CD4-positive, alpha-beta T cell treated with Interleukin-21 for 1 hour (primary cell): ENCODE measurements at places on chromosomes 16 and 17.
A peak's percentile ranks its signal among the peaks of the same experiment; 100 is the strongest.

- peak; percentile 75 for DNase-seq
Observed at GRCh38 chr17:75877752-75878173, 618 bp downstream of the TRIM47 start.

DNA sequence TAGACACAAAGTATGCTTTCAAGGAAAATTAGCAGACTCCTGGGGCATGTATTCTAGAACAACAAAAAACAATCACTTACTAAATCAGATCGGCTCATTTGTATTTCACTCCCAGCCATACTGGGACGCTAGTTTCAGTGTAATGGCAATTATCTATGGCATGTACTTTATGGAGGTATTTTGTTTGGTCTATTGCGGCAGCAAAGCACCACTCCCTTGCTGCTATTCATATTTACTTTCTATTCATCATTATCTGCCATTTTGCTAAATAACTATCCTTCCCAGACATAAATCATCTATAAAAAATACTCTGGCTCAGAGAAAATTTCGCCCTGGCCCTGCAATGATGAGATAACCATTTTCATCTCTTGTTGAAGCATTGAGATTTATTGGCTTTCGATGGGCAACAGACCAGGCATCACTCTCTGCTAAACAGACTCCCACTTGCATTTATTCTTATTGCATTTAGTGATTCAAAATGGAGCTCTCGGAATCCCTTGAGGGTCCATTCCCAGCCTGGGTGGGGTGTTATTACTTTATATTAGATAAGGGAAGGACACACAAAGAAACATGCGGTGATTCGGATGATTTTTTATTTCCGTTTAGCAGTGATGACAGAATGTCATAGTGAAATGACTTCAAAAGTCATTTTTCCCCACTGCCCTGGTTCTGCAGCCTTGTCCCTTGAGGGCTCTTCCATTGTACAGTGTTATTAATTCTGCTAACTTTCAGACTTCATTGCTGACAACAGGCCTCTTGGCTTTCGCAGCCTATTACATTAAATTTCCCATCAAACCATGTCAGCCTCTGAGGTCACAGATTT, 225.8 kb downstream of the IRX3 start:
- no peak for DNase-seq

- no peak for DNase-seq
Observed at GRCh38 chr16:2530629-2531318, 434 bp downstream of the CEMP1 start.

DNA sequence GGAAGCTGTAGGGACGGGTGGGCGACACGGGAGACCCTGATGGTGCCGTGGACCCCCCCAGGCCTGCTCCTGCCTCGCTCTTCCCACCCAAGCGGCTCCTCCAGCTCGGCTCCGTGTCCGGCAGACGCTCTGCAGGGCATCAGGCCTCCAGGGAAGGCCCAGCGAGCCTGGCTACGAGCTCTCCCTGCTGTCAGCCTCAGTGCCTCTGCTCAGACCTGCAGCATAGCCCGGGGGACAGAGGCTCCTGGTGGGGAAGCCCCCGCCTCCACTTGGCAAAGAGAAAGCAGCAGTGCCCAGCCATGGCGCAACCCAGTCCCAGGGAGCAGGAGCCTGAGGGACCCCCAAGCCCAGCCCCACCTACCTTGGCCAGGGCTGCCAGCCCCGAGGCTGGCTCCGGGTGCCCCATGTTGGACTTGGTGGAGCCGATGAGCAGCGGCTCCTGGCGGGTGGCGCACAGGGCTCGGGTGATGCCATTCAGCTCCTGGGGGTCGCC, 5.9 kb downstream of the FASN start:
- no peak for DNase-seq

DNA sequence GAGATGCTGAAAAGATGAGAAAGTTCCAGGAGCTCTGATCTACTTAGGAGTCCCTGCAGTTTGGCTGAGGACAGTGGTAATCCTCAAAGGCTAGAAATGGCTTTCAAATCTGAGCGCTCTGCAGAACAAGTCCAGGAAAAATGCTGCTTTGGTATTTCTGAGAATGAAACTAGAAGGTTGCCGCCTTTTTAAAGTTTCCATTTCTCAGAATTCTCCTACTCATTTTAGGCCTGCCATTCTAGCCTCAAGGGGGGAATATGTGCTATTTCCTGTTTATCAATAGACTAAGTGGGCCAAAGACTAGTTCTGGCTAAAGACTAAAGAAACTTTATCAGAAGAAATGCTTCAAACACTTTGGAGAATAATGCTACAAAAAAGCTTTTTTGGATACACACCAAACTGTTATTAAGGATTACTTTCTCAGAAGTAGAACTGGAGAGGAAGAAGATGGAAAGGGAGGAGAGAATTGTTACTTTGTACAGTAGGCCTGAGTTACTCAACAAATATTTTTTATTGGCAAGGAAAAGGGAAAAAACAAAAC, at the start of gene SLFN12L:
SLFN12L (minus strand) TSS at position 78 of the 541 bp plus-strand sequence. CDS start 15,314 bp downstream, outside the sequence.
- peak; percentile 78 for DNase-seq

DNA sequence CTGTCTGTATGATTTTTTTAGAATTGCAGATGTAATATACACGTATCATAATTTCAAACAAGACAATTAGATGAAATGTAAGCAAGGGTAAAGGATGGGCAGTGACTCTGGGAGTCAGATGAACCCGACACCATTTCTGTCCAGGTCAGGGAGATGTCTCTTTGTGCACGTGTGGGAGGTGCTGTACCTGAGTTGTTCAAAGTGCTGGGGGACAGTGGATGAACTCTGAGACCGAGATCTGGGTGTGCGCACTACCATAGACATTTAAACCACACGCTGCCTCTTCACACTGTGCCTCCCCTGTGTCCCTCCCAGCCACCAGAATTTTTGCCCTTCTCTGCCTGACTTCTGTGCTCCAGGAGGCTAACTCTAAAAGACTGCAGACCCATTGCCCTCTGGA, 5.9 kb upstream of the RGS9 start:
- no peak for DNase-seq

DNA sequence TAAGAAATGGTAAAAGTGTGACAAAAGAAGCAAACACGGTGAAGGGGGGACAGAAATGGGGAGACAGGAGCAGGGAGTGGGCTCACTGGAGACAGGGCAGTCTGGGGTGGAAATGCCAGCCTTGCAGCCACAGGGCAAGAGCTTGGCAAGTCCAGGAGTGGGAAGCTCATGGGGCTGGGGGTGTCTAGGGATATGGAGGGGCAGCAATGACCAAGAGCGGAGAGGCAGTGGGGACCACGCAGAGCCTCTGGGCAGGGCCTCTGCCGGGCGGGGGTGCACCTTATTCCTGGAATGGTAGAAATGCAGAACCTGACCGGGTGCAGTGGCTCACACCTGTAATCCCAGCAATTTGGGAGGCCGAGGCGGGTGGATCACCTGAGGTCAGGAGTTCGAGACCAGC, 12.6 kb downstream of the SLC5A10 start:
- DNase-seq = no peak

GRCh38 chr17:76208120-76208519, 32.2 kb downstream of the RNF157 start:
- peak; percentile 41 for DNase-seq

DNA sequence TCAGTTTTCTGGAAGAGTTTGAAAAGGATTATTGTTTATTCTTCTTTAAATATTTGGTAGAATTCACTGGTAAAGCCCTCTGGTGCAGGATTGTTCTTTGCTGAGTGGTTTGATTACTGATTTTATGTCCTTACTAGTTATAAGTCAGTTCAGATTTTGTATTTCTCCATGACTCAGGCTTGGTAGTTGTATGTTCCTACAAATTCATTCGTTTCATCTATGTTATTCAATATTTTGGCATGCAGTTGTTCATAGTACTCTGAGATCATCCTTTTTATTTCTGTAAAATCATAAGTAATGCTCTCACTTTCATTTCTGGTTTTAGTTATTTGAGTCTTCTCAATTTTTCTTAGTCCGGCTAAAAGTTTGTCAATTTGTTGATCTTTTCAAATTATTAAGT, 58.1 kb upstream of the CRYM start:
- DNase-seq = no peak

DNA sequence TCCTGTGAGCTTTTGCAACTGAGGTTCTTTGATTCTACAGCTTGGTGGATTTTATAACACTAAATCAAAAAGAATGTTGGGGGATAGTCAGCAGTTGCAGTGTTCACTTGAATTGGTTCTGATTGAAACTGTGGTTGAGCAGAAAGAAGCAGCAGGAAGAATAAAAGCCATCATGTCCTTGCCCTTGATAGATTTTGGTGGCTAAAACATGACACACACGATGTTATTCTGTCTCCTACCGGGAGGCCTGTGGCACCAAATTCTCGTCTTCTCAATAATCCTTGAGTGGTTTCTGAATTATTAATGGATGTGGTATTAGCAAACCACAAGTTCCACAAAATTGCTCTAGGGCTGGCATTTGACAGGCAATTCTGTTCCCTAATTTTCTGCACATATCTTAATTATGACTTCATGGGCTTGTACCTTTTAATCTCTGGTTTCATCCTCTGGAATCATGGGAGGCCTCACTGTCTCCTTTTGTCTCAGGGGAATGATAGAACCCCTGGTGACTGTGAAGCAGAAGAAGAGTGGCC, 338.2 kb downstream of the SNX29 start:
- no peak for DNase-seq

DNA sequence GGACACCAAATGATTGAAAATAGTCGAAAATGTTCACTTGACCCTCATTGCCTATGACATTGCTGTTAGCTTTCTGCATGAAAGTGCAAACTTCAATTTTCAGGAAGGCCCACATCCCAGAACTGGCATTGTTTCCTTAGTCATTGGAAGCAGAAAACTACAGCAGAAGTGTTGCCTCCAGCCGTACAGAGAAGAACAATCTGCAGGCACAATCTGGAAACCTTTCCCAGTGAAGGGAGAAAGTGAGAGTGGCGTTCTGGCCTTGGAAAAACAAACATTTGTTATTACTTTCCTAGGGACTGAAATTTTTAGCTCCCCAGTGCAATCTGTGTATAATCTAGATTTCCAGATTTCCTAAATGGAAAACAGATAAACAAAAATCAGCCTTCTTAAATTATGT, 529.5 kb upstream of the RBFOX1 start:
- DNase-seq = no peak

- no peak for DNase-seq
Observed at GRCh38 chr17:8794636-8795035, 4.5 kb downstream of the MFSD6L start.

DNA sequence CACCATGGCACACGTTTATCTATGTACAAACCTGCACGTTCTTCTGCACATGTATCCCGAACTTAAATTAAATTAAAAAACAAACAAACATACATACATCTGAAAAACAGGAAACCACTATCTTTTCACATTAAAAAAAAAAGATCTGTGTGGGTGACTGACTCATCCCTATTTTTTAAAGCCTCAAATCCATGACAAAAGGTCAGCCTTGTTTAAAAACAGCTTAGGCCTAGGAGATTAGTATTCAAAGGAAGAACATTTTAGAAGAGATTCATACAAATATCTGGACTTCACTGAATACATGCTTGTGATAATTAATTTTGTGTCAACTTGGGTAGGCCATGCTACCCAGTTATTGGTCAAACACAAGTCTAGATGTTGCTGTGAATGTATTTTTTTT, 4.7 kb upstream of the PRKAR1A start:
- no peak for DNase-seq

DNA sequence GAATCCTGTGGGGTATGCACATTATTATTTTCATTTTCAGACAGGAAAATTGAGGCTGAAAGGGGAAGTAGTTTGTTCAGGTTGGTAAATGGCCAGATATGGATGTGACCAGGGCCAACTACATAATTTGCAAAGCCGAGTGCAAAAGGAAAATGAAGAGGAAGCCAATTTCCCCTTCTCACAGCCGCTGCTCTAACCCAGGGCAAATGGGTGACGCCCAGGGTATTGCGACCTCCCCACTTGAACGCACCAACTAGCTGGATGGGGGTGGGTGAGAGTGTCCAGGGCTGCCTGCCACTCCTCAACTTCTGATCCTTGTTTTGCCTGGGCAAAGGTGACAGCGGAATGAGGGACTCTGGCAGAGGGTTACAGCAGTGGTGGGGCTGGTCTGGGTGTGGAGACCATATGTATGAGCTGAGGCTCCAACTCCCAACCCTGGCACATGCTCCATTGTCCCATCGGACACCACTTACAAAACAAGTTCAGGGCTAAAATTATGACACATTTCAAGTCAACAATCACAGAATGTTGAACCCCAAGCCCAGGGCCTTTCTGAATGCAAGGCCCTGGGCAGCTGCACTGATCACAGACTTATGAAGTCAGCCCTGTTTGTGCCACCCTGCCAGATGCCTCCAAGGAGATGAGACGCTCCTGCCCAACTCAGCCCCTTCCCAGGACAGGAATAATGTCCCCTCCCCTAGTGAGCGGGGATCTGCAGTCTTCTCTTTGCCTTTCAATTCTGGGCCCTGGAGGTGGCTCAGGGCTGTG, 1.7 kb downstream of the ANKRD40CL start:
- no peak for DNase-seq

DNA sequence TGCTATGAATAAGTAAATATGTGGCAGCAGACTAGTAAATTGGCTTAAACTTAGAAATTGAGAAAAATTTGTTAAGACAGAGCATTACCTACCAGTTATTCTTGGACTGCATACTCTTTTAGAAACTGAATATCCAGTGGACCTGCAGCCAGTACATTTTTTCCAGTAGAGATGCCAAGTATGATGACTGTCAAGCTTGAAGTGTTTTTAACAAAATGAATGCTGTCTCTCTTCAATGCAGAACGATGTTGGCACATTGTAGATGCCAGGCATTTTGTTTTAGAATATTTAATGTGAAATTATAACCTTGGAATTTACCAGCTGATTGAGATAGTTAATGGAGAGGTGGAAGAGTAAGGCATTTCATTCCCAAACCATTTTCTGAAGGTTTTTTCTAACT, 52.5 kb downstream of the NFAT5 start:
- no peak for DNase-seq

GRCh38 chr16:31216422-31217135, at the start of gene PYDC1:
Gene PYDC1 (minus strand): TSS chr16:31217135. CDS start chr16:31217028, 107 bp downstream.
- no peak for DNase-seq

- DNase-seq = no peak
Observed at GRCh38 chr17:17351901-17352781, 49.0 kb downstream of the NT5M start.

DNA sequence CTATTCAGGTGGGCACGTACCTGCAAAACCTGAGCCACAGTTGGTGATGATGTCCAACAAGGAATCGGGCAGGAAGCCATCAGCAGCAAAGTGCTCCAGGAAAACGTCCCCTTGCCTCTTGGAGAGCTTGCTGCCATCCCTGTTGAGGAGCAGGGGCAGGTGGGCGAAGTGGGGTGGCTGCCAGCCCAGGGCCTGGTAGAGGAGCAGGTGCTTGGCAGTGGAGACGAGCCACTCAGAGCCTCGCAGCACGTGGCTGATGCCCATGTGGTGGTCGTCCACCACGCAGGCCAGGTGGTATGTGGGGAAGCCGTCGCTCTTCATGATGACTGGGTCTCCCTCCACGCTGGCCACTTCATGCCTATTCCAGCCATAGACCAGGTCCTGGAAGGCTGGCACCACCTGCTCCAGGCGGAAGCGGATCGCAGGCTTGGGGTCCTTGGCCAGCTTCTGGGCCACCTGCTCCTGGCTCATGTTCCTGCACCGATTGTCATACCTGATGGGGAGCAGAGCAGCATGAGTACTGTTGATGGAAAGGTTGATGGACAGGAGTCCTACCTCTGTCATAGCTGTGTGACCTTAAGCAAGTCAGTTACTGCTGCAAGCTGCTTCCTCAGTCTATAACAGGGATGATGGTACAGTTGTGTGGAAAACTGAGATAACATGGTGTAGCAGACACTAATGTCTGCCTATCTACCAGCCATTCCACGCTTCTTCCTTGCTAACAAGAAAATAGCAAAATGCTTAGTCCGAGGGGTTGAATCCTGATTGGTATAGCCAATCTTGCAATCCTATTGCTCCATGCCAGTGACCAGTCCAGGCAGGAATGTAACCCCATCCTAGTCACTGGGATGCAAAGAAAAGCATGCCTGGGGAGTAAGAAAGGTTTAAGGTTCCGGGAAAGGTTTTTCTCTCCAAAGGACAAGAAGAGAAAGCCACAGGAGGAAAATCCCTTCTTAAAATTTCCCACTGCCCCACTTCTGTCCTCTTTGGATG, 22.0 kb downstream of the EARS2 start:
- DNase-seq = no peak
